ENCODE measurements at places on chromosomes 1 and 21.

GRCh38 chr1:108000620-108001111, 35.7 kb upstream of the VAV3 start:
- DNase-seq = no peak

GRCh38 chr1:96214982-96215381, 506.6 kb upstream of the PTBP2 start:
- DNase-seq = no peak

- no peak for DNase-seq
Measured at GRCh38 chr1:221947731-221948130, 205.8 kb upstream of the DUSP10 start.

DNA sequence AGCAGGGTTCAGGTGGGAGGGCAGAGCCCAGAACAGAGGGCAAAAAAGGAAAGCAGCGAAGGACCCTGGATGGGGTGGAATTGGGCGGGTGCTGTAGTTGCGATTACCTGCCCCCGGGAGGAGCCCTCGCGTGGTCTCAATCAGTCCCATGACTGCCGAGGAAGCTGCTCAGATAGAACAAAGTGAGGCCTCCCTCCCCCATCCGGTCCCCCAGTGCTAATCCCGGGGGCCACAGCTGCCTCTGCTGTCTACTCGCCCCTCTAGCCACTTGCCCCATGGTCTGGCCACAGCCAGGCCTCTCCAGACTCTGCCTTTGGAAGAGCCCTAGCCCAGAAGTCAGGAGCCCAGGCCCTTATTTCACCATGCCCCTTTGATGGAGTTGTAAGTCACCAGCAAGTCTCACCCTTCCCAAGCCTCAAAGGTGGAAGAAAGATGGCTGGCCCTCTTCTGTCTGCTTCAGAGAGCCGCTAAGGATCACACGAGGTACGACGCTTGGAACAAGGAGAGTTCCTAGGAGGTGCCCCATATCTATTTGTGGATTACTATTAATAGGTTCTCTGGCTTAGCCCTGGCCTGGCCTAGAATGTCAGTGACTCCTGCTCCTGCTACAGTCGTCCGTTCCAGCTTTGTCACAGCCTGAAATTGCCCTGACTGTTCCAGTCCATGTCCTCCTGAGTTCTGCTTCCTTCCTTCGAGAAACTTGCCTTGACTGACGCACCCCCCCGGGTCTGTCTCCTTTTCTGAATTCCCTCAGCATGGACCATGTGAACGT, 16.4 kb downstream of the ECHDC2 start:
- no peak for DNase-seq

DNA sequence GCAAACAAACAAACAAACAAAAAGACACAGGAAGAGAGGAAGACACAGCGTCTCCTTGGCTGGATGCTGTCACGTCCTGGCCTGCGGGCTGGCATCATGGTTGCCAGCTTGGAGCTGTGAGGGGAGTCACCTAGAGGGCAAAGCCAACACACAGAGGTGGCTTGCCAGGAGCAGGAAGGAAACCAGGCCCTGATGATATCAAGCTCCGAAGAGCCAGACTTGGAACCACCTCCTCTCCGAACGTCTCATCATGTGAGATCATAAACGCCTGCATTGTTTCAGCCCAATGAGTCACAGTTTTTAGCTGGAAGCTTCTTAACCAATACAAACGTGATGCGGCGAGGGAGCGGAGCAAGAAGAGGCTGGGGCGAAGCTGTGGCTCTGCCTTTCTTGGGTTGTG, 8.7 kb downstream of the PLA2G2D start:
- no peak for DNase-seq

DNA sequence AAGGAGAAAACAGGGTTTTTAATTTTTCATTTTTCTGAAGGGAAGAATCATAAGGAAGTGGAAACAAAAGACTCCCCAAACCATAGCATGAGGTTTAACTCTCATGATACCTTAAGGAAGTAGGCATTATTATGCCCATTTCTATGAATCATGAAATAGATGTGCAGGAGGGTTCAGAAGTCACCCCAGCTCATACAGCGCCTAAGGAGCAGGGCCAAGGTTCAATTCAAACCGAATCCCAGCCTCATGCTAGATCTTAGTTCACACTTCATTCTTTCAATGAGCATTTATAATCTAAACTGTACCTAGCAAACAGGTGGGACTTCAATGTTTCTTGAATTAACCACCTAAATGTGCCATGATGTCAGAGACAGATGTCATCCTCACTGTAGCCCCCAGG, 111.9 kb upstream of the SLC25A33 start:
- DNase-seq = no peak

DNA sequence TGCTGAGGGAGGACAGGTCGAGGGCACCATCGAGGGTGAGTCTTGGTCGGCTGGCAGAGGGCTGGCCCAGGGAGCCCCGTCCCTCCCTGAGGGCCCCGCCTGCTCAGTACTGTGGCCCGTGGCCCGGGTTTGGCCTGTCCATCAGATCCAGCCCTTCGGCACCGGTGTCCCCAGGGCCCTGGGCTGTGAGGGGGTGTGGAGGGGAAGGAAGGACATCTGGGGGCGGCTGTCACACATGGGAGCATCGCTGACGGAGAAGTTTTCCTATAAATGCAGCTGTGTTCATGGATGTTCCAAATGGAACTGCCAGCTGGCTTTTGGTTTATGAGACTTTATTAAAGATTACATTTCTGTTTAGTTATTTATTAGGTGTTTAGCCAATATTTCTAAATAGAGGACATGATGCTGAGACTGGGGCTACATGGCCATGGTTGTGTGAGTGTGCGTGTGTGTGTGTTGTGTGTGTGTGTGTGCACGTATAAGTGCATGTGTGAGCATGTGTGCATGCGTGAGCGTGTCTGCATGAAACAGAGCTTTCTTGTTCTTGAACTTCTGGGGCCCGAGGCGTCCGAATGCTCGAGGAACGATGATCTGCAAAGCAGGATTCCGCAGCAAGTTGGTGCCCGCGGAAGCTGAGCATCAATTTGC, 54.3 kb downstream of the SLX9 start:
- no peak for DNase-seq

GRCh38 chr1:222910699-222911098, 95.9 kb downstream of the DISP1 start:
- no peak for DNase-seq

DNA sequence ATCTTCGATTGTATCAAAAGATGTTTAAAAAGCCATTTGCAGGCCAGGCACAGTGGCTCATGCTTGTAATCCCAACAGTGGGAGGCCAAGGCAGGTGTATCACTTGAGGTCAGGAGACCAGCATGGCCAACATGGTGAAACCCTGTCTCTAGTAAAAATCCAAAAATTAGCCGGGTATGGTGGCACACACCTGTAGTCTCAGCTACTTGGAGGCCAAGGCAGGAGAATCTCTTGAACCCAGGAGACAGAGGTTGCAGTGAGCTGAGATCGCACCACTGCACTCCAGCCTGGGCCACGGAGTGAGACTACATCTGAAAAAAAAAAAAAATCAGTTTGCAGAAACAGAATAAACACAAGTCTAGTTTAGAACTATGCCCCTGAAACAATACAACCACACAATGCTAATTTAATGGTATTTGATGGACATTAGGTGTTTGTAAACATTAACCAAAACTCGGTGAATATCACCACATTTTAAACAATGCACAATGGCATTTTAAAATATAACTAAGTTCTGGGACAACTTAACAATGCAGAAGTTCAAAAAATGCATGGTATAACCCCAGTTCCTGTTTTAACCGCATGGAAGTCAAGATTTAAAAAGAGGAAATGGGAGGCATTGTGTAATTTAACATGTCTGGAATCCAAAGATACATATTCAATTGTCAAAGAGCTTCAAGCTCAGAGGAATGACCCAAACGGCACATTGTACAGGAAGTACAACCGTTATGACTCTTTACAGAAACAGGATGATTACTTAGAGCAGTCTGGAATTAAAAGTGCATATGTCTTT, 7.1 kb upstream of the PTTG1IP start:
- no peak for DNase-seq

- DNase-seq = no peak
Measured at GRCh38 chr1:210603123-210603522, 274.4 kb downstream of the HHAT start.

- DNase-seq = no peak
Measured at GRCh38 chr1:235855811-235856429, 10.8 kb downstream of the LYST start.

GRCh38 chr1:205161076-205161475, 39.3 kb upstream of the RBBP5 start:
- no peak for DNase-seq

DNA sequence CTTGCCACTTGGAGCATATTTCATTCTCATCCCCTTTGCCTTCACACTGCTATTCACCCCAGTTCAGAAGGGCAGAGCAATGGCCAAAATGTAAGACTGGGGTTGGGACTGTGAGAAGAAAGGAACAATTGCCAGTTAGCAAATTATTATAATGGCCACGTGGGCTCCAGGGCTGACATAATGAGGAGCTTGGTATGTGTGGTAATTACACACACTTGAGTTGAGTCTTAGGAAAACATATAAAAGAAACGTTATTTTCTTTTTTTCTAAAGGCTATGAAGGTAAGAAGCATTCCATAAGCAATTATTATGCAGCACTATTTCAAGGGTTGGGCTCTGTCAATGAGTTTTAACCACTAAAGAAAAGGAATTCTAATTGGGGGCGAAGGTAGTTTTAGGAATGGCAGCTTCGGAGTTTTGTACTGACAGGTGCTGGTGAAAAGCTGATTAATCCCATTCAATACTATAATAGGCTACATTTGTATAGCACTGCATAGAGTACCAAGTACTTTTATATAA, 32.5 kb upstream of the BCL10 start:
- no peak for DNase-seq

GRCh38 chr1:40823983-40824382, 38.2 kb downstream of the CITED4 start:
- no peak for DNase-seq

- DNase-seq = no peak
Measured at GRCh38 chr1:192797143-192797542, 11.7 kb upstream of the RGS2 start.

- DNase-seq = peak; percentile 50
Measured at GRCh38 chr1:226627924-226628611, 79.5 kb downstream of the STUM start.

- no peak for DNase-seq
Measured at GRCh38 chr1:165063181-165063965, 293.1 kb downstream of the LMX1A start.

DNA sequence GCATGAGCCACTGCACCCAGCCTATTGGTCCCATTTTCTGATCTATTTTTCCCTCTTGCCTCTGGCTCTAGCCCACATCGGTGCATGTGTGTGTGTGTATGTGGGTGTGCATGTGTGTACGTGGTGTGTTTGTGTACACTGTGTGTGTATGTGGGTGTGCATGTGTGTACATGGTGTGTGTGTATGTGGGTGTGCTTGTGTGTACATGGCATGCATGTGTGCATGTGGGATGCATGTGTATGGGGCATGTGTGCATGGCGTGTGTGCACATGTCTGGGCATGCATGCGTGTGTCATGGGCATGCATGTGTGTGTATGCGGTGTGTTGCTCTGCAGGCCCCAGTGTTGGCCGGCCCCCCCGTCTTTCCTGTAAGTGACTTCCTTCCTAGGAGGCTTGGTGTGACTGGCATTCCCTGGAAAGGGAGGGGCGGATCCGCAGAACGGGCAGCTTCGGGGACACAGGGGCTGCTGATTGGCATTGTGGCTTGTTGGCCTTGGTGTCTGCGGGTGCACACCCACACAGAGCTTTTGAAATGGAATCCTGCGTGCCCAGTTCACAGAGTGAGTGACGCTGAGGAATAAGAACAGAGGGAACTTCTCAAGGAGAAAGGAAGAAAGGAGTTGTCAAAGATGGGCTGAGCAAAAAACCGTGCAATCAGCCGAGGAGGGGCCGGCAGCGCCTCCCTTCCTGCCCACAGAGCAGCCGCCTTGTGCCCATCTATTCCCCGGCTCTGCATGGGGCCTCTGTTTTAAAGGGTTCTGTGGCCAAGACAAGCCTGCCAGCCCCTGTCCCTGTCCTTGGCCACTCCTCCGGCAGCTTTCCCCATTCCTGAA, 8.0 kb downstream of the PDXK start:
- DNase-seq = no peak

GRCh38 chr1:175628548-175629317, 114.7 kb downstream of the TNR start:
- no peak for DNase-seq

GRCh38 chr1:116538544-116538943, 32.3 kb downstream of the CD58 start:
- DNase-seq = no peak

DNA sequence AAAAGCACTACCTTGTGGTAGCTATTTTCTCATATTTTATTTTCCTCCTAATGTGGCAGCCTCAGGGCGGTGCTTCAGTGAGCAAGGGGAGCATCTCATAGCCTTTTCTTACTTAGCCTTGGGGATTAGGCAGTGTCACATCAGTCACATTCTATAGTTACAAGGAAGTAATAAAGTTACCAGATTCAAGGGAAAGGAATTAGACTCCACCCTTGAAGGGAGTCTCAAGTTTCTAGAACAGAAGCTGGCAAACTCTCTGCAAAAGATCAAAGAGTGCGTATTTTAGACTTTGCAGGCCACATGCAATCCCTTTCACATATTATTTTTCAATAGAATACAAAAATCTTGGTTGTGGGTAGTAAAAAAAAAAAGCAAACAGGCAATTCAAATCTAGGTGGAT, 350.4 kb downstream of the AMY1C start:
- no peak for DNase-seq

GRCh38 chr1:151720974-151721787, at the start of gene RIIAD1:
Gene RIIAD1, plus strand, starts transcription at chr1:151721522. Its CDS starts 15 bp downstream, at chr1:151721537.
- peak; percentile 71 for DNase-seq

GRCh38 chr1:173507205-173507846, 30.2 kb downstream of the PRDX6 start:
- no peak for DNase-seq

DNA sequence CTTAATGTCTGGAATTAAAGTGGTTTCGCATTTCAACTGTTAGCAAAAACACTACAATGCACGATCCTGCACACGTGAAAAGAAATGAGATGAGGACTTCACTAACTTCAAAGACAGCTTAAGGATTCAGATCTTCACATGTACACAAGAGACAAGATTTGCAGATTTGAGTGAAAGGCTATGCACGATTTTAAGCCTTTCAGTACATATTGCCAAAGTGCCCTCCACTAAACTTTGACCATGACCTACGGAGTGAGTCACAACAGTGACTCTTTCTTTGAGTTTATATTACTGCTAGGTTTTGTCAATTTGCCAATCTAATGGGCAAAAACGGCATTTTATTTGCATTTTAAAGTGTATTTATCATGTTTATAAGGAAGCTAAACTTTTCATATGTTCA, 41.2 kb upstream of the CR1L start:
- no peak for DNase-seq

Measured in cardiac septum (tissue), 1 donor.